ENCODE measurements at places on chromosomes 3 and 15. TPM values are rescaled to one million over a fixed set of nuclear protein-coding genes. Genes with fewer than 3 reads are reported as not detected.

Gene USP19
- total RNA-seq, result 26.8 TPM

Gene USP50
- 0.58 TPM for total RNA-seq

Gene FBN1
- 392 TPM for total RNA-seq

Gene ARPIN
- 10.1 TPM for total RNA-seq

Gene CCR4
- total RNA-seq, result 0.04 TPM

Gene CCDC54
- total RNA-seq, result not detected

Gene GNB4
- 43.8 TPM for total RNA-seq

Gene SLC22A13
- total RNA-seq, result 0.22 TPM

Gene SOX14
- not detected for total RNA-seq

Gene TM4SF1
- 43.4 TPM for total RNA-seq

Gene RPN1
- 144 TPM for total RNA-seq

Gene SERP1
- 47.7 TPM for total RNA-seq

Gene ZBBX
- total RNA-seq, result 0.13 TPM

Gene TGM5
- total RNA-seq, result 0.13 TPM

Gene PDZRN3
- 57.1 TPM for total RNA-seq

Gene FEZF2
- total RNA-seq, result not detected
